GOT3 (cell line): ENCODE measurements at places on chromosomes 3 and 15.

- DNase-seq = no peak
These were observed 61.5 kb upstream of the RPL35A start for GRCh38 chr3:197888511-197888910.

- DNase-seq = no peak
These were observed 1.2 kb downstream of the MB21D2 start for GRCh38 chr3:192916371-192917027.

DNA sequence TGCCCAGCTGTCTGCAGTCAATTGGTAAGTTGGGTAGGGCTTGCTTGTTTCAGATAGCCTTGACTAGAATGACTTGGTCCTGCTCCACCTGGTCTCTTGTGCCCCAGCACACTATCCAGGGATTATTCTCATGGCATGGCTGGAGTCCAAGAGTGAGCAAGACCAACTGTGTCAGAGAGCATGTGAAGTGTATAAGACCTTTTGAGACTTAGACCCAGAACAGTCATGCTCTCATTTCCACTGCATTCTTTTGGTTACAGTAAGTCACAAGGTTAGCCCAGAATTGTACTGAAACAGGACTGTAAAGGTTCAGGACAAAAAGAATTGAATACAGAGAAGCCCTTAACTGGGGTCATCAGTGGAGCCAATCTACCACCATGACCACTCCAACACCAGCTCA is 650.8 kb upstream of the ADAMTS9 start:
- no peak for DNase-seq

GRCh38 chr3:10332481-10333348 is 11.8 kb upstream of the SEC13 start:
- DNase-seq = no peak

- no peak for DNase-seq
These were observed 36.9 kb upstream of the SPRED1 start for GRCh38 chr15:38215707-38216106.

DNA sequence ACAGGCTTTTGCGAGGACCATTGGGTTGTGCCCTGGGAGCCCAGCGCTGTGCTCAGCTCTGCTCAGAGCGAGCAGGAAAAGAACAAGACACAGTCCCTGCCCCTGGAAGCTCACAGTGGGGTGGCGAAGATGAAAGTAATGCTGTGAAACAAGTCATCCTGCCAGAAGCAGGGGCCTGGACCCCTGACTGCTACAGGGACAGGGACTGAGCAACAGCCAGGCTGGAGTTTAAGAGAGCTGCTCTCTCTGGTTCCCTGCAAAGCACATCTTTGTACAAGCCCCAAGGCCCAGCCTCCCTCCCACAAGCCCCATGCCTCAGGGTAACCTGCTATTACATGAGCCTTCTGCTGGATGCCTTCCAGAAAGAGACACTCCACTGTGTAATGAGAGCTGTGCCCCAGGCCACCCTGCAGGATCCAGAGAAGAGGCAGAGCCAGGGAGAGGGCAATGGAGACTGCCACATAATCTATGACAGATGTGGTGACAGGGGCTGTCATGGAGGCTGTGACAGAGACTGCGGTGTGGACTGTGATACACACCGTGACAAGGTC is 7.1 kb upstream of the HCN4 start:
- DNase-seq = no peak

- DNase-seq = no peak
These were observed 8.1 kb upstream of the LRRK1 start for GRCh38 chr15:100911086-100911485.

- no peak for DNase-seq
These were observed 154.3 kb upstream of the CCDC54 start for GRCh38 chr3:107222907-107223306.

- no peak for DNase-seq
These were observed 45.7 kb downstream of the ZBTB38 start for GRCh38 chr3:141413801-141414689.

- no peak for DNase-seq
These were observed 2.3 kb upstream of the TMEM266 start for GRCh38 chr15:76057332-76058000.

GRCh38 chr3:99625643-99626416 is 12.6 kb upstream of the COL8A1 start:
- no peak for DNase-seq

- no peak for DNase-seq
These were observed 5.6 kb downstream of the FOXL2 start for GRCh38 chr3:138941259-138941885.

DNA sequence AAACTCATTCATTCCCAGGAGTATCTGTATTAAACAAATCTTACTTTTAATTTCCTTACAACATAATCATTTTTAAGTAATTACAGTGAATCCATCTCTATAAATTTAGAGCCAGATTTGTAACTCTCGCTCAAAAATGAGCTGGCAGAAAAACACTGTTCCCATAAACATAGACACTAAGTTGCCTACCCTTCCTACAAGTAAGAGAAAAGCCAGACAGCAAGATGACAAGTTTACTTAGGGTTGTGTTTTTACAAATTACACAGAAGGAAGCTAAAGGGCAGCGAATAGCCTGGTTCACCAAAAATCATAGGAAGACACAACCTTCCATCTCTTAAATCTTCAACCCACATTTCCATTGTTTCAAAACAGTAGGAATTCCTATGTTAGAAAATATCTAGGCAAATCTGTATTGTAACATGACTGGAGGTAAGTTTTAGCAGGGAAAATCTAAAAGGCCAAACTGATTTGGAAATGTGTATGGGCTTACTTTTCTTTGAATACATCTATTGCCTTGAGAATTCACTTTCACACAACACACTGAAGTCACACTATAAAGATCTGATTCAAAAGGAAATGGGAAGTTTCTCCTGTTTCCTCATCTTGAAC is 21.7 kb downstream of the HERC1 start:
- DNase-seq = no peak

DNA sequence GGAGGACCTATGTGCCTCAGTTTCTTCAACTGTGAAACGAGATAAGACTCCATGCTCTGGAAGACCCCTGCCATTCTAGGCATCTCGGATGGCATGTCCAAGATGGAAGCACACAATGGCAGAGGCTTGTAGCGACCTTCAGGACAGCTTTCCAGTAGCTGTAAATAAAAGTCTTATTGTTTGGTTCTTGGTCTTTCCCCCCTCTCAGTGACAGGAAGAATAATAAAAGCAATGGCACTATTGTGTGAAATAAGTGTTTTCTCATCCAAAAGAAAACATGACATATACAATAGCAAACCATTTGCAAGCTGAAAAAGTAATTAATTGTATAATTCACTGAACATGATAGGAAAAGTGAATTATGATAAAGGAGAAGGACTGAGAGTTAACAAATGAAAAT is 32.5 kb upstream of the CD47 start:
- DNase-seq = no peak

- DNase-seq = no peak
These were observed 58.3 kb upstream of the TSEN2 start for GRCh38 chr3:12425850-12426579.

DNA sequence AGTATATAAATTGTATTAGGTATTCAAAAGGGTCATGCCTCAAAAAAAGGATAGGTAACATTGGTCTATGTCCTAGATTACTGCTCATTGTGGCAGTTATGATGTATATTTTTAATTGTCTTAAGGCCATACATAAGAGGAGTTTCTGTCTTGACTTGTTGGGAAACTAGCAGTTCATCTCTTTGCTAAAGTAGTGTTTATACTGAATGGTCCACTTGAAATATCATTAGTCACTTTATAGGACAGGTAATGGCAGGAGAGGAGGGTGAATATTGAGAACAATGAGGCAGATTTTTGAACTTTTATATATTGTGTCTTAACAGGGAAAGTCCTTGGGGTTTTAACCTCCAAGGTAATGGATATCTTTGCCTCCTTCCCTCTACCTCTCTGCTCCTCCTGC is 58.4 kb downstream of the TP63 start:
- DNase-seq = no peak

GRCh38 chr15:74468341-74469032 is 7.5 kb upstream of the UBL7 start:
- DNase-seq = no peak

- DNase-seq = no peak
These were observed 278.3 kb upstream of the WNT5A start for GRCh38 chr3:55765398-55765797.

- DNase-seq = no peak
These were observed 31.1 kb upstream of the IL16 start for GRCh38 chr15:81165535-81165934.

GRCh38 chr15:45604326-45604725 is 17.1 kb downstream of the BLOC1S6 start:
- no peak for DNase-seq

DNA sequence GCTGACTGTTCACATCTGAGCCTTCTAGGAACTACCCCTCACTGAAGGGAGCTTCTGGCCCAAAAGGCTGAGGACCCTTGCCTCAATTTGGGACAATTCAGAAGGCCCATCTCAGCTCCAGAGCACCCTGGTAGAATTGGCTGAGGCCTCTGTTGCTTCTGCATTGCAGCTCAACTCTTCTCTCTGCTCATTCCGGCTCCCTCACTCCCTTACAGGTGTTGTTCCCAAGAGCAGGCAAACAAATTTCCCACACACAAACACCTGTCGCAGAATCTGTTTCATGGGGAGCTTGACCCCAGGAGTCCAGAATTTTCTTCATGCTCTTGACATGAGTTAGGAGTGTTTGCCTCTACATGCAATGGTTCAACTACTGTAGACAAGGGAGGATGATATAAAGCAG is 78.7 kb downstream of the CRYGS start:
- DNase-seq = no peak

DNA sequence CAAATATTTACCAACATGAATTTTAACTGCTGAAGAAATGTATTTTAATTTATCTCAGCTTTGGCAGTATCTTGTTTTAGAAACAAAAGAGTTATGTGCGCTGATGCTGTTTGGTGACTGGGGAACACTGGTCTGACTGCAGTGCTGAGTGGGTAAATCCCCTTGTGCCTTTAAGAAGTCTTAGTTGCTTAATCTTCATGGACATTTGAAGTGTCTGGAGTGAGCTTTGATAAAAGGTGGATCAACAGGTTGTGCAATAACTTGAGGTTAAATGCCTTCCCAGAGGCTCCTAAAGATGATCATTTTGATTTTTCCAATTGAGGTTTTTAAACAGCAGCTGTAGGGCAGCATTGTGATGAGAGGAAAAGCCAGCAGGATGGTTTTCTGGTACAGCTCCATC is 68.7 kb downstream of the TP63 start:
- no peak for DNase-seq

GRCh38 chr3:190414297-190414696 is 26.3 kb downstream of the CLDN16 start:
- DNase-seq = no peak

- DNase-seq = no peak
These were observed 232.8 kb upstream of the BHLHE40 start for GRCh38 chr3:4746241-4746958.

GRCh38 chr3:2354702-2355101 is 256.0 kb downstream of the CNTN4 start:
- DNase-seq = no peak

- DNase-seq = no peak
These were observed 533.4 kb downstream of the FOXP1 start for GRCh38 chr3:71050166-71050537.

DNA sequence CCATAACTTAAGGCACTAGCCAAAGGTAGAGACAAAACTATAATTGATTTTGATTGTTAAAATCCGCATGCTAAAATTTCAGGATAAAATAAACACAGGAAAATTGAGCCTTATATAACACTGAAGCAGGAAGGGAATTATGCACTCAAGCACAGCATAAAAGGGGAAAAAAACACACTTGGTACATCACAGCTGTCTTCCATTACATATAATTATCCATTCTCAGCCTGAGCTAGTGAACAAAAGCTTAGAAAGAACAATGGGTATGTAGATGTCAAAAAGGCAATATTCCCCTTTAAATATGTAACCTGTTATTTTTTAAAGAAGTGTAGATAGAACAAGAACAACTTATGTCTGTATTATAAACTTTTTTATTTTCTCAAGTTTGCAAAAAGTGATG is 899.2 kb downstream of the ROBO1 start:
- no peak for DNase-seq
